Stimulated activated CD8-positive, alpha-beta memory T cell treated with anti-CD3 and anti-CD28 coated beads, Interleukin-4, amount 100 ng/mL, for 48 hours (primary cell): ENCODE measurements at places on chromosomes 5 and 9.

- DNase-seq = no peak
These were observed 354.5 kb upstream of the CDH6 start for GRCh38 chr5:30838936-30839496.

DNA sequence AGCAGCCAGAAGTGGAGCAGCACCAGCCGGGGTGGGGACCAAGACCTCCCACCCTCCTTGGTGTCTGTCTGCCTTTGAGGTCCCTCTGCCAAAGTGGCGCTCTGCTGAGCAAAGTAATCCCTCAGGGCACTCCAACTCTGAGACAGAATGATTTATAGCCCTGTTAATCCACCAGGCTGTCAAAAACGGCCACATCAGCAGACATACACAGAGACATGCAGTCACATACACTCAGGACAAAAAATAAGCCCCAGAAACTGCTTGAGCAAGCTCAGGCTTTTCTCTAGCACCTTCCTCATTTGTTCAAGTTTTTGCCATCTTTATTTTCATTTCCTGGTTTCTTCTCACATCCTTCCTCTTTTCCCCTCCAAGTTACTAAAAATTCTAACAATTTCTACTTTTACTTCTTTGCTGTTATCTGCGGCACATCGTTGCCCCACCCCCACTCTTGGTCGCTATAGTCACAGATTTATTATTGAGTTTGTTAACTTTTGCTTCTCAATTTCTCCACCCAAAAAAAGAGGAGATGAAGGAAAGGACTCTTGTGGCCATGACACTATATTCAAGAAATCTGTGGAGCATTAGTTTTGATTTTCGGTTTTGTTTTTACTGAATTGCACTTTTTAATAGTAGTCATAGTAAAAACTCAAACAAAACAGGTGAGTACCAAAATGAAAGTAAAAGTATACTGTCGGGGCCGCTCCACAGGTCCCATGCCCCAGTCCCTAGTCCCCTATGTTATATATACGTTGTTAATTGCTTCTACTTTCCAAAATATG is 17.4 kb upstream of the ADRB2 start:
- no peak for DNase-seq

DNA sequence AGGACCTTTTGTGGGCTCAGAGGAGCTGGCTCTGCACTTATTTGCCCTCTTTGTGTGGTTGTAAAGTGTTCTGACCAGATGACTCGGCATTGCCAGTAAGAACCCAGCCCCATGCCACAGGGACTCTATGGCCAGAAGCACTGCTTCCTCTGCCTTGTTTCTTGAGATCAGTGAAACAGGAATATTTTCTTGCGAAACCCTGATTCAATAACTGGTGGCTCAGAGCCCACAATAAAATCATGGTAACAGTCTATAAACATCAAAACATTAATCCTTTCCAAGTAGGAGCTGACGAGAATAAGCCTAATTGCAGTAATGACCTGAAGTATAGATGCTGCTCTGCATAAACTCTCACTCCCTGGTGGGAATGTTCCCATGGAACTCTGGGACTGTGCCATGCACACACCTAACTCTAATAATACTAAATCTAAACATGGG is 344.3 kb downstream of the ZNF608 start:
- DNase-seq = no peak

DNA sequence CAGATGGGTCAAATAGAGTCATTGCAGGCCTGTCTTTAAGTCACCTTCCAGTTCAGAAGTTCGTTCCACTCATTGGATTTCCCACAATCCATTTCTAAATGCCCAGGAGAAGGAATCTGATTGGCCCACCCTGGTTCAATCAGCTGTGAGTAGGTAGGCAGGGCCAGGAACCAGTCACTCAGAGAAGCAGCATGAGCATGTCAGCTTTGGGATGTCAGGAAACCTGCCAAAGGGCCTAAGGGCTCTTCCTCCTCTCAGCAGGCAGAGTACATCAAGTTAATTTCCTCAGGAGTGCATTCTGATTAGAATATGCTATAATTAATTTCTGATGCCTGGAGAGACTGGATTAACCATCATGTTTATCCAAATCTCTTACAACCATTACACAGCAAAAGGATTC is 412.9 kb upstream of the CCNH start:
- DNase-seq = no peak

- peak; percentile 29 for DNase-seq
These were observed at the start of gene CCNJL for GRCh38 chr5:160312134-160312959. CCNJL (minus strand) TSS chr5:160312564; CDS start chr5:160311923, 641 bp downstream.

DNA sequence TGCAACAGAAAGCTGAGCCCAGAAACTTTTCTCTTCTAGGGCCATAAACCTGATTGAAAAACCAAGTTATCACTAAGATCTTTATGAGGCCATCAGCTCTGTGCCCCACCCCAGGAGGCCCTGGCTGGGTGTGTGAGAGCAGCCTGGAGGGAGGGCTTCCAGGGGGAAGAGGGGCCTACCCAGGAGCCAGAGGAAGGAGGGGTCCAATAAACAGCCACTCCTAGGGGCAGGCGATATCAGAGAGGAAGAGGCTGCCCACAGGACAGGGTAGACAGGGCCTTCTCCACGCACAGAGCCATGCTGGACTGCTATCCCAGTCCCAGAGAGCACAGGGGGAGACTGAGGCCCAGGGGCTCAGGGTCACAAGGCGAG is 4.5 kb upstream of the CDX1 start:
- no peak for DNase-seq

DNA sequence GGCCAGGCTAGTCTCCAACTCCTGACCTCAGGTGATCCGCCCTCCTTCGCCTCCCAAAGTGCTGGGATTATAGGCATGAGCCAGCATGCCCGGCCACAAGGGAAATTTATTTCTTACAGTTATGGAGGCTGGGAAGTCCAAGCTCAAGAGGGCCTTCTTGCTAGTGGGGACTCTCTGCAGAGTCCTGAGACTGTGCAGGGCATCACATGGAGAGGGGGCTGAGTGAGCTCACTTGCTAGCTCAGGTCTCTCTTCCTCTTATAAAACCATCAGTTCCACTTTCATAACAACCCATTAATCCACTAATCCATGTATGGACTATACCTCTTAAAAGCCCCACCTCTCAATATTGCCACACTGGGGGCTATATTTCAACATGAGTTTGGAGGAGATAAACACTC is 5.1 kb upstream of the SPIN1 start:
- no peak for DNase-seq

DNA sequence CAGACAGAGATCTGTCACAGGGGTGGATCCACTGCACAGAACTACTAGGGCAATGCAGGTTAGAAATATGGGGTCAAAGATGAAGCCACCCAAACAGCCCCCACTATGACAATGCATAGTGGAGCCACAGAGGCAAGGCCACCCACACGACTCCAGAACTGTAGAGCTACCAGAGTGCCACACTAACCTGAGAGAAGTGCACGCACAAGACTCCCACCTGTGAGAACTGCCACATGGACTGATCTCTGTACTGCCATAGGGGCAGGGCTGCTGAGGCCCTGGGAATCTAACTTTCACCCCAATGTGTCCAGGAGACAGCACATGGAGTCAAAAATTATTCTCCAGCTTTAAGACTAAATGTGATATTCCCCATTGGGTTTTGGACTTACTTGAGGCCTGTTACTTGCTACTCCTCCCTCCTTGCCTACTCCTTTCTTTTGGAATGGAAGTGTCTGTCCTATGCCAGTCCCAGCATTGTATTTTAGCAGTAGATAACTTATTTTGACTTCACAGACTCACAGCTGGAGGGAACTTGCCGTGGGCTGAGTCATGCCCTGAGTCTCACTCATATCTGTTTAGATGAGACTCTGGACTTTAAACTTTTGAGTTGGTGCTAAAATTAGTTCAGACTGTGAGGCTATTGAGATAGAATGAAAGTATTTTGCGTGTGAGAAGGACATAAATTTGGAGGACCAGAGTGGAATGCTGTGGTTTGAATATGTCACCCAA is 853.3 kb downstream of the MAT2B start:
- DNase-seq = no peak

DNA sequence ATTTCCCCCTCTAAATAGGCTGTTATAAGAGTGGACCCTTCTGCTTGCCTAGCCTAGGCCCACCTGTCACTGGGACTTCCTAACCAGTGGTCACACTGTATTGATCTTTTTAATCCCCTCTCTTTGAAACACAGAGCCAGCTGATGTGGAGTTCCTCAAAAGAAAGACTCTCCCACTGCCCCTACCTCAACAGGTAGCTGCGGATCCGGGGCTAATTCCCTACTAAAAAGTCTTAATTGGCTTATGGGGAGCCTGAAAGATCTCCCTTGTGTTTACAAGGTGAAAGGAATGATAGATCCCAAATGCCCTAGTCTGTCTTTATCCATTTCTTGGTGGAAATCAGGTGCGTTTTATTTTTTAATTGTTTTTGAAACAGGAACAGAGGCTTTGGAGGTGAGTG is 2.0 kb downstream of the NEUROG1 start:
- no peak for DNase-seq

- DNase-seq = no peak
These were observed 17.9 kb downstream of the TLN1 start for GRCh38 chr9:35714123-35714522.

DNA sequence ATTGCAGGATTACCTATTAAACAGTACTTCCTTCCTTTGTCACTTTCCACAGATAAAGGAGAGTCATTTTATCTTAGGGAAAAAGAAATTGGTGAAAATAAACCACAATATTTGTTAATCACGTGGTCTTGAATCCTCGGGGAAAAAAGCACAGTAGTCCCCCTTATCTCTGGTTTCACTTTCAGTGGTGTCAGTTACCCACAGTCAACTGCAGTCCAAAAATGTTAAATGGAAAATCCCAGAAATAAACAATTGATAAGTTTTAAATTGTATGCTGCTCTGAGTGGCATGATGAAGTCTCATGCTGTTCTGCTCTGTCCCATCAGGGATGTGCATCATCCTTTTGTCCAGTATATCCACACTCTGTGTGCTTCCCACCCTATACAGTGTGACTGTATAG is 405.2 kb upstream of the MPDZ start:
- DNase-seq = no peak

DNA sequence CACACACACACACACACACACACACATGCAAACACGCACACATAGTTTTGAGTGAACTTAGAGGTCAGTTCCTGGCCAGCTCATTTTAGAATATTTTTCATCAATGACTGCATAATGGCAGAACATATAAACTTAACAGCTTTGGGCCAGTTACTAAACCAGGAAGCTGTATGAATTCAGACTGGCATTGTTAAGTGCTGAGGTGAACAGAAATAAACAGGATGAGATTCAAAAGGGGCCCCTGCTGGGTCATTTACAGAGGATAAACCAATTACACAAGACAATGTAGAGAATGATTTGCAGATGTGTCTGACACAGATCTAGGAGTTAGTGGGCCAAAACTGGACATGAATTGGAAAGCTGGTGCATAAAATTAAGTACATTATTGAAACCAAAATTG is 44.6 kb downstream of the MARCHF11 start:
- no peak for DNase-seq

DNA sequence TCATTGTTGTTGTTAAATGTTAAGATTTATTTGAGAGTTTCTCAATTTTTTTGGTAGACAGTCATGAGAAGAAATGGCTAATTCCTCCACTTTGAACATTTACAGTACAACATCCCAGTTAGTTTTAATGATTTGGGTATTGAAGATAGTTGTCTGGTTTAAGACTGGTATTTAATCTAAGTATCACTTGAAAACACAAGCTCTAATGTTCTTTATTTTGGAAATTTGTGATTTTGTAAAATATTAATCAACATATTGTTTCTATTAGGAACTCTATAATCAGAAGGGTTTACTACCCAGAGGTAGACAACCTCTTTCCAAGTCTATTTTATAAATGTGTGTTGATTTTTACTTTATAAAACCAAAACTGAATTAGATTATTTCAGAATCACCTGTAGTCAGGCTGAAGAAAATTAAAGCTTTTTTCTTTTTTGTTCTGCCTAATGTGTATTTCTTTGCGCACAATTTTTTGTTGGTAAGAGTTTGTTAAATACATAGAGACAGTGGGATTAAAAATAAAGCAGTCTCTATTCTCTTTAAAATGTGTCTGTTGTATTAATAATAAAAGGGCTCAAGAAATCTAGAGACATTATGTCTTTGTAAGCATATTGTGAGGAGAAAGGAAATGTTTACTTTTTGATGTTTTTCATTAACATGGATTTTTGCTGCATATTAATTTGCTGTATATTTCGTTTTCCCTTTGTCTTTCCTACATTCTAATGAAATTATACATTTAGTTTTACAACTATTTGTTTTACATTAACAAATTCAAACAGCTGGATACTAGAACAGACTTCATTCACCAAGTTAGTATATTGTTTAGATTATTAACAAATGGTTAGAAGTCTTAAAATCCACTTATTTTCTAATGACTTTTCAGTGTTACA is 3.9 kb upstream of the PURA start:
- no peak for DNase-seq

GRCh38 chr5:117645400-117645799 is 1070.8 kb upstream of the SEMA6A start:
- no peak for DNase-seq

- no peak for DNase-seq
These were observed 14.5 kb upstream of the TGFBI start for GRCh38 chr5:136014049-136015002.

GRCh38 chr9:6080154-6080716 is 64.8 kb upstream of the RANBP6 start:
- peak; percentile 76 for DNase-seq

DNA sequence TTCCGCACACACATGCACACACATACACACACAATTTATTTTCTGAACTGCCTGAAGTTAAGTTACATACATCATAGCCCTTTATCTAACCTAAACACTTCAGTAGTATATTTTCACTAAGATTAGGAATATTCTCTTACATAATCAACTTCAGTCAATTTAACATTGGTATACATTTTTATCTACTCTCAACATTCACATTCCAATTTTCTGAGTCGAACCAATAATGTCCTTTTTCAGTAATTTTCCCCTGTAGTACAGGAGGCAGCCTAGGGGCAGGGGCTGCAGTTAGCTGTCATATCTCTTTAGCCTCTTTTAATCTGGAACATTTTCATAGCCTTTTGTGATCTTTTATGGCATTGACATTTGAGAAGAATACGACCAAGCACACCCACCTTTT is 150.1 kb downstream of the DAB2IP start:
- no peak for DNase-seq

DNA sequence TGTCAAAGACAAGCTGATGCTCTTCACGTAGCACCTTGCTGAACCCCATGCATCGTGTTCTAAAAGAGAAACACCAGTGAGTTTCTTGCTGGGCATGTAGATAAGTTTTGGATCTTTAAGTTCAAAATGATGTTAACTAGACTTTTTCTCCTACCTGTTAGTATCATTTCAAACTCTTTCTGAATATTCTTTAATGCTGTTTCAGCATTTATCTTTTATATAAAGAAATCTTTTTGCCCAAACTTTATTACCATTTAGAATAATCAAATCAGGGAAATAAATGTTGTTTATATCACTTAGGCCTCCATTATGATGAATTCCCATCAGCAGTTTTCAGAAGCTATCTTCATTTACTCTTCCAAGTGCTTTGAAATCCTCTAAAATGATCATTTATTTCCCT is 542.8 kb downstream of the CDH10 start:
- no peak for DNase-seq

GRCh38 chr5:132215329-132215728 is 12.3 kb downstream of the P4HA2 start:
- no peak for DNase-seq
